ENCODE measurements at places on chromosomes 1 and 21.

DNA sequence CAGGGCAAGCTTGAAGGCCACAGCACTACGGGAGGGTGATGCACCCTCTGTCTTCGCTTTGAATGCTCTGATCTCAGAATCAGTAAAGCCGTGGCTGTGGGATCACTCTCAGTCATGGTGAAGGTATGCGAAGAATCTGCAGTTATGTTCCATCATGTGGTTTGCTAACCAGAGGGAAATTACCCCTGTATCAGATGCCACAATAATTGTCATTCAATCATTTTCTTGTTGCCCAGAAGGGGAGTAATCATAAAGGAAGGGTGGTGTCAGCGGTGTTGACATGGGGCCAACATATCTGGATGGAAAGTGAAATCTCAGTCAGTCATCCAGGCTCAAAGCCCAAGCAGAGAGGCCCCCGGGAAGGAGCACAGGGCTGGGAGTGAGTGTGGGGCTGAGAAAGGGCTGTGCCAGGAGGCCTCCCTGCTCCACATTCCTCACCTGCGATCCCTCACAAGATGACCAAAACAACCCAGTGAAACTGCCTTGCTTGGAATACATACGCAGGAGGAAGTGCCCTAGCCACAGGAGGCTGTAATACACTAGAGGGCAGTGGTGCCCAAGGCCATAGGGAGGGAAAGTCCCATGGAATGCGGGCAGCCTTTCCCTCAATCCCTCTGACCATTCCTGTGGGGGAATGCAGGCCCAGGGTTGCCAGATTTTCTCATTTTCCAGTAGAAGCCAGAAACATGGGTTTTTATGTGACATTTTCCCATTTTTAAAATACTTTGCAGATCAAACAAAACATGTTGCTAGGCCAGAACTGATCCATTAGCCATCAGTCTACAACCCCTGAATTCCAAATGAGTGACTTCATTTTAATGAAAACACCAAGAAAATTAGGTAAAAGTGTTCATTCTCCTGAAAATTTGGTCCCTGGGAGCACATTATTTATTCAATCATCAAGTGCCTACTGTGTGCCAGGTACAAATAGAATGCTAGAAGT lies 95.7 kb upstream of the VANGL1 start:
- DNase-seq: peak; percentile 55

DNA sequence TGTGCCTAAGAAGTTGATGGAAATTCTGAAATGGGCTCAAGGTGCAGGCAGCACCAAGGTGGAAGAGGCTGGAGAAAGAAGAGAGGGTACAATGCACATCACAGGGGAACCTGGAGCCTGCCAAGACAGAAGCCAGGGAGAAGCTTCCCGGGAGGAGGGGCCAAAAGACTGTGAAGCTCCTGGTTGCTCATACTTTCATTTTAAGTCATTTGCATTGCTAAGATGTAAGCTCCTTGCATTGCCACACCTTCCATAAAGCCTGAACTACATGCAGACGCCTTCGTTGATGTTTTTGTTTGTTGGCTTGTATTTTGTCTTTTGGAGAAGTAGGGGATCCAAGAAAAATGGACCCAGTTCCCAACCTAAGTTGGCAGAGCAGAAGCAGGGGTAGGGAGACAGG lies 69.0 kb downstream of the HMGB4 start:
- DNase-seq: no peak

- no peak for DNase-seq
Observed at GRCh38 chr1:111015222-111015621, 51.5 kb upstream of the LRIF1 start.

DNA sequence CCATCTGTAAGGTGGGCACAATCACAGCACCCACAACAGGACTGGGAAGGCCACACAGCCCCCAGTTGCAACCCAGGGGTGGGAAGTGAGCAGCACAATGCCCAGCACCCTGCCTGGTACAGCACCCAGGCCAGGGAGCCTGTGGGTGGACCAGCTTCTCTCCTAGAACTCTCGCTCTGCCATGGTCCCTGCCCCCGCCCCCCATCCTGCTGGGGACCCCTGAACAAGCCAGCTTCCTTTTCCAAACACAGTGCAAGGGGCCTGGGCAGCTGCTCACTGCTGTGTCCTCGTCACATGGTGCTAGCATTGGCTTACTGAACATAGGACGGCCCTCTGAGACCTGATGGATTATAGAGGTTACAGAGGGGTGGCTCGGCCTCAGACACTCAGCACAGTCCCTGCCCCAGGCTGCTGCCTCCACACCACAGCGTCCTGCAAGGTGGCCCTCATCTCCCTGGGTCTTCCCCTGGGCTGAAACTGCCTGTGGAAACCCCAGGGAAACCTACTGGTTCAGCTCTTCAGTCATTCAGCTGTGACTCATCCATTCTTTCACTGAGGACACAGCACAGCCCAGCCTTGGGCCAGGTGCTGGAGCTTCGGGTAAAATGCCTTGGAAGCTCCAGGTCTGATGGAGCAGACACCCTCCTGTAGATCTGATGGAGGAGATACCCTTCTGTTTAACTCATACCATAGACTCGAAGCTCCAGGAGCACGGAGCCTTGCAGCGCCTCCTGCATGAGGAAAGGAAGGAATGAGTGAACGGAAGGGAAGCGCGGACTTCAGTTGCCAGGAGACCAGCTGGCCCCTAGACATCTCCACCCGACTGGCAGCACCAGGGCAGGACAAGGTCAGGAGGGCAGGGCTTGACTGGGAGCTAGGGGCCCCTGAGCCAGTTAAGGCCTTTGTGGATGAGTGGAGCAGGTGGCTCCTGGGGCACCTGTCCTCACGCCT lies 8.1 kb upstream of the PRDM16 start:
- no peak for DNase-seq

DNA sequence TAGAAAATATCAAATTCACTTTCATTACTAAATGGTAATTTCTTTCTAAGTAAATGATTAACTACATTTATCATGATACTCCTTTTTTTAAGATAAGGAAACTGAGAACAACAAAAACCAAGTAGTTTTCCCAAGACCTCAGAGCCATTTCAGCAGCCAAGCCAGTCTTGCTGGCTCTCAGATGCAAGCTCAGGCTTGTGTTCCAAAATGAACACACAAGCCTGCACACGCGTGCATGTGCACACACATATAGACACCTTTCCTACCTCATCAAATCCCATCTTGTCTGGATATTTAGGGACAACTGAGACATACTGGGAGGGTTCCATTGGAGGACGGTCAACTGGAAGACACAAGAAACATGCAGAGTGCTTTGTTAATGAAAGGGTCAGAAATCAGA lies 83.0 kb downstream of the COLGALT2 start:
- no peak for DNase-seq

DNA sequence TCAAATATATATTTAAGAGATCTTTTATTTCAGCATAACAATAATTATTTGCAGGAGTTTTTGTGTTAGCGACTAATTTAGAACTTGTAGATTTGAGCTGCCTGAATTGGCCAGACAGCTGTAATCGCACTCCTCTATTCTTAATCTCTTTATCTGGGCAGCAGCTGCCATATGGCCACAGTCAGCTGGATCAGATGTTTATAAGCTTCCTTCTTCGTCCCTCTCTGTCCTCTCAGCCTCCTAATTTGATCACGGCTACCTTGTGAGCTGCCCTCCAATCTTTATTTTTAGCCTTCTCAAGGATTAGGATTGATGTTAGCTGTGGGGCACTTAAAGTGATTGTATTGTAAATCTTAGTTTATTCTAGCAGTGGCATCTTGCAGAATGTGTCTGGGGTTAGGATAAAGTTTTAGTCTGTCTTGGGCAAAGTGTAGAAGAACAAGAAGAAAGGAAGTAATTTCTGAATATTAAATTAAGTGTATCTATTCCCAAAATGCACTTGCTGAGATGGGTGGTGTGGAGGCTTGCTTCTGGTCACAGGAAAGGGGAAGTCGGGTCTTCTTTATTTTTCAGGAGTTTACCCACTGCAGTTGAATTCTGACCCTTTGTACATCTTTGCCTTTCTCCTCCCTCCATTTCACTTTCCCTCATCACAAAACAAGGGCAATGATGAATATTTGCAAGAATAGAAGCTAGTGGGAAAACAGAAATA lies 1.1 kb downstream of the ZBTB18 start:
- DNase-seq: peak; percentile 25

GRCh38 chr1:178716111-178716510 lies 8.9 kb upstream of the RALGPS2 start:
- DNase-seq: no peak

GRCh38 chr1:78570539-78570938 lies 49.7 kb upstream of the IFI44L start:
- DNase-seq: no peak

DNA sequence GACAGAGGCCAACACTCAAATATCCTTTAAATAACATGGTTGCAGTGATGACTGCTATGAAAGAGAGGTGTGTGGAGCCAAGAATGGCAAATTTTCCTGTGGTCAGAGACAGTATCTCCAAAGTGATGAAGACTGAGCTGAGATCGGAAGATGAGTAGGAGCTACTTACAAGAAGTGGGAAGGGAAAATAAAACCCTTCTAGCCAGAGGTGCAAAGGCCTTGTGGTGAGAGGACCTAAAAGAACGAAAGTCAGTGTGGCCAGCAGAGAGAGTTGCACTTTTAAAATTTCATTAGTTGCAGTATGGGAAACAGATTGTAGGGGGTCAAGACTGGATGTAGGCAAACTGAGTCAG lies 17.8 kb downstream of the SLAMF7 start:
- DNase-seq: no peak

DNA sequence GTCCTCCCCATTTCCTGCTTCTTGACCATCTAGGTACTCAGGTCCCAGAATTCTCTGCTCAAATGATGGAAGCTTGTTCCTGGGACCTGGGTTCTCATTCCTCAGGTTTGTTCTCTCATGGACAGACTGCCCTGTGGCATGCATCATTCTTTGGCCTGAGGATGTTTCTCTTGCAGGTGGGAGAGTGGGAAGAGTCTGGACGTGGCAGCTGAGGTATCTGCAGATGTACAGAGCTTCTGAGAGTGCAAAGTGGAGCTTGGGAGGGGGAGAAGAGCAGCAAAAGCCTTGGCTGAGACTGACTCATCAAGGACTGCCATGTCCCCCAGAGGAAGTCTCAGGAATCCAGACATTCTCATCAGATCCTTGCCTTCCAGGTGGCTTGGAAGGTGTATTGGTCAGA lies 63.1 kb downstream of the HSPA13 start:
- DNase-seq: no peak

DNA sequence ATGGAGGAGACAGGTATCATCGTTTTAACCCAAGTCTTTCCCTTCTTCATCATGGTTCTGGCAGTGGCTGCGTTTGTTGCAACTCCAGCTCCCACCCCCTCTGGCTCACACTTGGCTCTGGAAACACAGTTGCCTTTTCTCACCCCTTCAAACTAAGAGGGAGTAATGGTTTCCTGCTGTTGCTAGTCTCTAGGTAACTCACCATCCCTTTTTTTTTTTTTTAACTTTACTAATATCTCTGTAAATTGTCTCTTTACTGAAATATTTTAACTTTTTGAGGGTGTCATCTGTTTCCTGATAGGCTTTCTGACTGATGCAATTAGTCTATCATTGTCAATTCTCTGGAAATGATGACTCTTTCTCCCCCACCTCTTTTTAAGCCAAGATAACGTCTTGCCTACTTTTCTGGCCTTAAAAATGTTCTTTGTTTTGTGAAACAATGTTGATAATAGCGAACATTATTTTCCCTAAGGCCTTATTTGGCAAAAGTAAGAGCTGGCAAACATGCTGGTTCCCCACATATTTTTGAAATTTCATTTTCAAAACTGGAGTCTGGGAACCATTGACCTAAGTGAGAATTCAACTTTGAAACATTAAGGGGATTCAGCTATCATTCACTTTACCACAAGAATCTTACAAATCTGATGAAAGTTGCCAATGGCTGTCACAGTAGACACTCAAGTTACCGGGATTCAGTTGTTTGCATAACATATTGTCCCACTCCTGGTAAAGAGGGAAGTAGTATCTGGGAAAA lies 85.3 kb downstream of the LEPR start:
- DNase-seq: no peak

DNA sequence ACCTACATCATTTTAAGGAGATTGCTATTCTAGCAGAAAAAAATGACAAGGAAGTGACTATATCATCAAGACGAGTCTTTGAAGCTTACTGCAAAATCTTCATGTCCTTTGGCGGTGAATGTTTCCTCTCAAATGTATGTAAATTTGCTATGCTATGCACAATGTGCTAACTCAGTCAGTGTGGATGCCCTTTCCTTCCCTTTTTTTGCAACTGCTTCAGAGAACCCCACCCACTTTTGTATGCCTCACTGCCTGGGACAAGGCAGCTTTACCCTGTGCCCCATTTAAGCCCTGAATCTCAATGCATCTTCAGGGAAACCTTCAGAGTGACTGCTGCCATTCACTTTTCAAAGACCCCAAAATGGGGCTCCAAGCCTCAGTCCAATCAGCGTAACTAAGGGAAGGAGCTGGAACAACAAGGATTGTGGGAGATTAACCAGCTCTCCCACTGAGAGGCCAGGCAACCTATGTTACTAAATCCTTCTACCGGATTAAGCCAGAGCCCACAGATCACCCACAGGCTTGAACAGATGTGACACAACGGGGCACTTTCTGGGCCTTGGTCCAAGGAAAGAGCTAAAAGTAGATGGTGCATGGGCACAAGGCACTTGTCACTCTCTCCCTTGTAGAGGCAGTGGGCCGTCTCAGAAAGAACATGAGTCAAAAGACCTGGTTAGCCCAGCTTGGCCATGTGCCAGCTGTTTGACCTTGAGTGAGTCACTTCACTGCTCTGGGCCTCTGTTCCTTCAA lies 154.4 kb downstream of the PLPP3 start:
- no peak for DNase-seq

GRCh38 chr1:3028531-3029282 lies 7.4 kb downstream of the ACTRT2 start:
- no peak for DNase-seq

GRCh38 chr1:206518743-206519142 lies 11.4 kb downstream of the RASSF5 start:
- DNase-seq: no peak

- peak; percentile 47 for DNase-seq
Observed at GRCh38 chr1:185314411-185314810, 2.6 kb downstream of the IVNS1ABP start.

GRCh38 chr1:243798726-243799125 lies 51.3 kb downstream of the AKT3 start:
- no peak for DNase-seq

DNA sequence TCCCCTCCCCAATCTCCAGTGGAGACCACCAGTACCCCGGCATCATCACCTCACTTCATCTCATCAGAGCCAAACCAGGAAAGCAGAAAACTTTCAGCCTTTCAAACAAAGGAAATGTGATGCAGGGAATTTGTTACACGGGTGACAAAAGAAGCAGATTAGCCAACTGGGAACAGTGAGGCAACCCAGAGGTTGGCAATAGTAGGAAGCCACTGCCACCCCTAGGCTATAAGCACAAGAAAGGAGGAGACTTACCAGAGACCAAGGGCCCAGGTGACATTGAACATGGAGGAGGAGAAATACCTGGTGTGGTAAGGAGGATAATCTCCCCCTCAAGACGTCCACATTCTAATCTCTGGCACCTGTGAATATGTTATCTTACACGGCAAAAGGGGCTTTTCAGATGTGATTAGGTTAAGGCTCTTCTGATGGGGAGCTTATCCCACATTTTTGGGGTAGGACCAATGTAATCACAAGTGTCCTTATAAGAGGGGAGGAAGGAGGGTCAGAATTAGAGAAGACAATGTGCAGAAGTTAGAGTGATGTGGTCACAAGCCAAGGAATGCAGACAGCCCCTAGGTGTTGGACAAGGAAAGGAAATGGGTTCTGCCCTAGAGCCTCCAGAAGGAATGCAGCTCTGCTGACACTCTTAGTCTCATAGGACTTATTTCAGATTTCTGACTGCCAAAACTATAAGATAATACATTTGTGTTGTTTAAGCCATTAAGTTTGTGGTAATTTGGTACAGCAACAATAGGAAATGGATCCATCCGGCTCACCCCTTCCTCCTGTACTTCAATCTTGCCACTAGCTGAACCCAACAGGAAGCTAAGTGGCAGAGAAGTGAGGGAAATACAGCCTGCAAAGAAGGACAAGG lies 83.6 kb upstream of the VAV3 start:
- DNase-seq: no peak

Measured in small intestine (tissue), 16 donors.